Stomach (tissue), 19 donors: ENCODE measurements at places on chromosomes 3 and 15.
A peak's percentile ranks its signal among the peaks of the same experiment; 100 is the strongest.

- peak; percentile 39 for DNase-seq
Measured at GRCh38 chr3:182238126-182238525, 526.4 kb downstream of the SOX2 start.

- no peak for DNase-seq
Measured at GRCh38 chr3:123351501-123351900, 97.4 kb downstream of the ADCY5 start.

DNA sequence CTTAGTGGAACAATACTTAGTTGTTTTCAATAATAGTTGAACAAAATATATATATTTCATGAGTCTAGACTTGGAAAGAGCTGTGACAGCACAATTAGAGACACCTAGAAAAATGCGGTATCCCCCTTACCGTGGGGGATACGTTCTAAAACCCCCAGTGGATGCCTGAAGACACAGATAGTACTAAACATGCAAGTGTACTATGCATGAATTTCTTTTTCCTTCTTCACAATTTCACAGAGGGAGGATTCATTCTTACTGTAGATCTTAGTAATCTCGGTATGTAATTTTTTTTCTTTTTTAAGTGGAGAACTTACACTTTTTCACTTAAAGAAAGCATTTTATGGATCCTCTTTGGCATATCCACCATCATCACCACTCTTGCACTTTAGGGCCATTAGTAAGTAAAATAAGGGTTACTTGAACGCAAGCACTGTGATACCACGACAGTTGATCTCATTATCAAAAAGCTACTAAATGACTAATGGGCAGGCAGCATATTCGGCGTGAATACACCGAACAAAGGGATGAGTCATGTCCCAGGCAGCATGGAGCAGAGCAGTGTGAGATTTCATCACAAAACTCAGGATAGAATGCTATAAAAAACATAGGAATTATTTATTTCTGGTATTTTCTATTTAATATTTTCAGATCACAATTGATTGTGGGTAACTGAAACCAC is 72.3 kb upstream of the ZNF280D start:
- peak; percentile 32 for DNase-seq

- DNase-seq, result no peak
Measured at GRCh38 chr15:90812958-90813265, 55.5 kb upstream of the FURIN start.

- DNase-seq, result no peak
Measured at GRCh38 chr3:129938140-129938930, 36.2 kb upstream of the TRH start.

DNA sequence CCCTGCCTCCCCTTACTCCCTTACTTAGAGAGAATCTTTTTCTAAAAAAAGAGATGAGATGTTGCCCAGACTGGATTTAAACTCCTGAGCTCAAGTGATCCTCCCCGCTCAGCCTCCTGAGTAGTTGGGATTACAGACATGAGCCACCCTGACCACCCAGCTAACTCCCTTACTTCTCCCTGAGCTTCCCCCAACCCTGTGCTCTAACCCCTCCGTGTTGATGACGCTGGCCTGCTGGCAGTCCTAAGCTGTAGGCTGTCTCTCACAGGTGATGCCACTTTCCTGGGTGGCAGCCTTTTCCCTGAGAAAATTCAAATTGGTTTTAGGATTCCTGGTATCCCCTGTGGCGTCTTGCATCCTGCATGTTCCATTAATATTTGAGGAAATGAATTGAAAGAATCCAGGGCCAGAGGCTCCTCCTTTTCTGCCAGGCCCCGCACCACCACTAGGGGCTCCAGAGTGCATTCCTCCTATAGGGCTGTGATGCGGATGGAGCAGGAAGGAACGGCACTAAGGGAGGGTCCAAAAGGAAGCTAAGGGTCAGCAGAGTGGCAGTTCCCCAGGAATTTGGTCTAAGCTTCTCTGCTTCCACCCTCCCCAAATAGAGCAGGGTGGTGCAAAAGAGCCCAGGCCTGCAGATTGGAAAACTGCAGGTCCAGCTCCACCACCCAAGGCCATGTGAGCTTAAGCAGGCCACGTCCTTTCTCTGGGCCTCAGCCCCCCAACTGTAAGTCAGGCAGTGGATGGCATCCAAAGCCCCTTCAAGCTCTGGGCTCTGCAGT is 101.1 kb downstream of the DAPK2 start:
- peak; percentile 88 for DNase-seq

- no peak for DNase-seq
Measured at GRCh38 chr3:82002491-82002890, 241.0 kb upstream of the GBE1 start.

DNA sequence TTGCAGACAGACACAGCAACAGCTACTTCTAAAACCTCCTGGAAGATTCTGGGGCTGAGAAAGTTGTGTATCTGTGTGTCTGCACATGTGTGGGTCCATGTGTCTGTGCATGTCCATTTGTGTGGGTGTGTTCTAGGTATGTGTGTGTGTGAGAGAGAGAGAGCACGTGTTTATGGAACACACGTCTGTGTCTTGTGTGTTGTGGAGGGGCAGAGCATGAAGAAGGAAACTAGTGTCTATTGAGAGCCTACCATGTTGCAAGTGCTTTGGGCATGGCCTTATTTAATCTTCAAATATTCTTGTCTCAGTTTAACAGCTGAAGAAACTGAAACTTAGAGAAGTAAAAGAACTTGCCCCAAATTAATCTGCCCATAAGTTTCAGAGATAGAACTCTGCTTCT is 327.5 kb downstream of the UACA start:
- no peak for DNase-seq

DNA sequence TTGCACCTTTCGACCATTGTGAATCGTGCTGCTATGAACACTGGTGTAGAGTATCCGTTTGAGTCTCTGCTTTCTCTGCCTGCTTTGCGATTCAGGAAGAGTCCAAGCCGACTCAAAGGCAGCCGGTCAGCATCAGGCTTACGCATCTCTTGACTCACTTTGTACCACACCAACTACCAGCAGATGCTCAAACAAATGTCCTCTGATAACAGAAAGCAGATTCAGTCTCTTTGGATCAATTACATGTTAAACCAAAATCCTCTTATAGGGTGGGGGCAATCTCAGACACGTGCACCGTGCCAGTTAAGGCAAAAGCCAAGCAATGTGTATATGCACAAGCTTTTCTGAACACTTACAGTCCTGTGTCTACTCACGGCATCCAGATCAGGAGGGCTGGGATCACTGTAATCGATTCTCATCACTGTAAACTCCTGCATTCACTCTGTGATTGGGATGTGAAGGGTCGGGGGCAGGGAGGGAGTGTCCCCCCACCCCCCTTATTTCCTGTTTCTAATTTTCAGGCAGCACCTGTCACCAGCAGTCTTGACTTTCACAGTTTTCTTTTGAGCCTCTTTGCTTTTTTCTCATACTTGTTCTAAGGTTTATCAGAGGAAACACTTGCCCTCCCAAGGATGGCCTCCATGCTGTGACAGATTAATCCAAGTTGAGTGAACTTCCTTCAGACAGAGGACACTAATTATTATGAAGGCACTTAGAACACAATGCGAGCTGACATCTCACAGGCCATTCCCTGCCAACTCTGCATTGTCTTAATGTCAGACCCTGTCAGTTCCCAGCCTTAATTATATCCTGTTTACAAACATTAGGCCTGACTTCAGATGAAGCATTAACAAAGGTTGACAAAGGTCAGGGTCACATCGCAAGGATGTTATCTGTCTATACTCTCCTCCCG is 153.5 kb downstream of the MECOM start:
- no peak for DNase-seq
